ENCODE measurements at places on chromosomes 5 and 9.

GRCh38 chr5:138064526-138064925 lies 19.3 kb upstream of the WNT8A start:
- no peak for DNase-seq

GRCh38 chr5:134018154-134018985 lies 13.6 kb upstream of the VDAC1 start:
- no peak for DNase-seq

- DNase-seq, result no peak
Measured at GRCh38 chr5:61256474-61256873, 75.6 kb upstream of the ZSWIM6 start.

- DNase-seq, result peak; percentile 54
Measured at GRCh38 chr5:119341452-119342349, 14.1 kb upstream of the TNFAIP8 start.

- no peak for DNase-seq
Measured at GRCh38 chr9:4464911-4465513, 25.3 kb upstream of the SLC1A1 start.

- DNase-seq, result no peak
Measured at GRCh38 chr5:31217446-31217845, 24.0 kb downstream of the CDH6 start.

- DNase-seq, result no peak
Measured at GRCh38 chr5:66551338-66551737, 44.9 kb upstream of the MAST4 start.

GRCh38 chr5:53359916-53360517 lies 120.4 kb upstream of the FST start:
- no peak for DNase-seq

DNA sequence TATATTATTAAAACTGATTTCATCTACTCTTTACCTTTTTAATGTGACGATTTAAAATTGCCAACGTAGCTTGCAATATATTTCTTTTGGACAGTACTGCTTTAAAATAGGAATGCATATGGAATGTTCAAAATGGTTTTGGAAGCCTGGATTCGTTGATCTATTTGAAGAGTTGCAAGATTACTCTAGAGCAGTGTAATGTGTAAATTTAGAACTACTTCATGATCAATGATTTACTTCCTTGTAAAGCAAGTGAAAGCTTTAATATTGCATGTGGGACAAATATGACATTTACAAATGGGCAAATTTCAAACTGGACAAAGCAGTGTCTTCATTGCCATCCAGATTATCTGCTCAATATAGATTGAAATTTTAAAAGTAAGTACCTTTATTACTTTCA lies 38.3 kb downstream of the PARP8 start:
- no peak for DNase-seq

GRCh38 chr5:158409507-158409906 lies 550.6 kb upstream of the CLINT1 start:
- no peak for DNase-seq

DNA sequence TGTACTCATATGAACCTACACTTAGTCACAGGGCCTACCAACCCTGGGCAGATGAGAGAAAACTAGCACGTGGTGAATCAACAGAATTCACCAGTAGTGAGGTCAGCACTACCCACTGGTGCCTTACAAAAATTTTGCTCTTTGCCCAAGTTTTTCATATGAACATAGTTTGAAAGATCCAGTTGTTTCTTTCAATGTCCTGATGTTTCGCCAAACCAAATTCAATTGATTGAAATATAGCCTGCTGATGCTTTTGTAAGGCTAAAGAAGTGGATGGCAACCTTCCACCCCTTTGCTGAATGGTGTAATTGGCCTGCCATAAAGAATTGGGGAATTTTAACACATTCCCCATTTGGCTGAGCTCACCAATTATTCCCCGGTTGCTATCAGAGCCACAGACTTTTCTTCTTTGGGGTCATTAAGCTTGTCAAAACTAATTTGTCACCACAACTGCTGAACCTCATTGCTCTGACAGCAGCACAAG lies 339.2 kb downstream of the GLIS3 start:
- no peak for DNase-seq

- DNase-seq, result peak; percentile 68
Measured at GRCh38 chr5:119328753-119329602, 26.8 kb upstream of the TNFAIP8 start.

- no peak for DNase-seq
Measured at GRCh38 chr5:78908173-78909061, 76.7 kb downstream of the ARSB start.

DNA sequence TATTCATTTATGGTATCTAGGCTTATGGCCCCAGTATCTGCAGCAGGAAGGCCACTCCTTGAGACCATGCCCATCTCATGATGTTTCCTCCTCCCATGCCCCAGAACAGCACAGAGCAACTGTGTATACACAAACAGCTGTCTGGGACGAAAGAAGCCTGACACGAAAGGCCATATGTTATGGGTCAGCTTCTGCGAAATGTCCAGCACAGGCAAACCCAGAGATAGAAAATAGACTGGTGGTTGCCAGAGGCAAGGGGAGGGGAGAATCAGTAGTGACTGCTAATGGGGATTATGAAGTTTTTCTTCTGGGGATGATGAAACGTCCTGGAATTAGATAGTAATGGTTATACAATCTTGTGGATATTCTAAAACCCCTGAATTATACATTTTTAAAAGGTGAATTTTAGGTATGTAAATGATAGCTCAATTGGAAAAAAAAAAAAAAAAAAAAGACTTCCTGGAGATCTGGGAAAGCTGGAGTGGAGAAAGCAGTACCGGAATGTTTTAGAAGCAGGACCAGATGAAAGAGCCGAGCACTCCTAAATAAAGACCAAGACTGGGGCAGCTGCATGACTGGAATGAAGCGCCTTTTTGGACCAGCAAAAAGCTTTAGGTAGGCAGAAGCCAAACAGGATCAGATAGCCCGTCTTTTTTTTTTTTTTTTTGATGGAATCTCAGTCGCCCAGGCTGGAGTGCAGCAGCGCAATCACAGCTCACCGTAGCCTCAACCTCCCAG lies 29.2 kb downstream of the PCDHGC5 start:
- no peak for DNase-seq

DNA sequence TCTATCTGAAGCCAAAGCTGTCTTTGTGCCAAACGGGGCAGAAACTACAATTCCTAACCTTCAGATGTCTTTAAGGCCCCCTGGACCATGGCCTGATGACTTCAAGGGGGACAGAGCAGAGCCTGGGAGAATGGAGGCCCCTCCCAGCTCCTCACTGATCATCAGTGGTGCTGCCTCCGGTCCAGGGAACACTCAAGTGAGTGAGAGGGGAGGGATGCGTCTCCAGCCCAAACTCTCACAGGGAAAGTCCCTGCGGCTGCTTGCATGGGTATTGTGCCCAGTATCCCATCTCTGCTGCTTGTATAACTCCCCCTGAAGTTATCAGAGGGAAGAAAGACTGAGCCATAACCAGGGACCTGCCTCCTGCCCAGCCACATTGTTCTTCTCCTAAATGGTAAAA lies 231.5 kb upstream of the PANK3 start:
- DNase-seq, result no peak

DNA sequence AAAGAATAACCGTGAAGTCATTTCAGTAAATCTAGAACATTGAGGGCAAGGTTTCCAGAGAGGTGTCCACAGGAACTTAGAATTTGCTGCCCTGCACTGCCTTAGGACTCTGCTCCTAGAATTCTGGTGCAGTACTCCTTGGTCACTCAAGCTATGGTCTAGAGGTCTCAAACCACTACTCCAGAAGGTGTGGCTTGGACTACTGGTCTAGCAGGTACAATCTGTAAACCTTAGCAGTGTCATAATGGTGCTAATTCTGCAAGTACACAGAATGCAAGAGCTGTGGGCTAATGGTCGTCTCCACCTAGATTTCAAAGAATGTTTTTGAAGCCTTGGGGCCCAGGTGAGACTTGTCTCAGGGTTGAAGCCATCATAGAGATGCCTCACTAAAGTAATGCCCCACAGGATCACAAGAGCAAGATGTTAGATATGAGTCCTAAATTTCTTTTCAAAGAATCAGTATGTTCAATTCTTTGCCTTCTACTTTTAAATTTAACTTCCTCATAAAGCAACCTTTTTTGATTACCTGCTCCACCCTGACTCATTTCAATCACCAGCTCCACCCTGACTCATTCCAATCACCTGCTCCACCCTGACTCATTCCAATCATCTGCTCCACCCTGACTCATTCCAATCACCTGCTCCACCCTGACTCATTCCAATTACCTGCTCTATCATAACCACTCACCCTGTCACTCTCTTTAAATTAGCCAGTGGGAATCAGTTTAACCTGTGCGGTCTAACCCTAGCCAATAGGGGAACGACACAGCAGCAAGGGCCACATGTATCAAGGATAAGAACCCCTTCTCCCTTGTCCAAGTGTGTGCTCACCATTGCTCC lies 1111.8 kb upstream of the ACO1 start:
- peak; percentile 7 for DNase-seq

DNA sequence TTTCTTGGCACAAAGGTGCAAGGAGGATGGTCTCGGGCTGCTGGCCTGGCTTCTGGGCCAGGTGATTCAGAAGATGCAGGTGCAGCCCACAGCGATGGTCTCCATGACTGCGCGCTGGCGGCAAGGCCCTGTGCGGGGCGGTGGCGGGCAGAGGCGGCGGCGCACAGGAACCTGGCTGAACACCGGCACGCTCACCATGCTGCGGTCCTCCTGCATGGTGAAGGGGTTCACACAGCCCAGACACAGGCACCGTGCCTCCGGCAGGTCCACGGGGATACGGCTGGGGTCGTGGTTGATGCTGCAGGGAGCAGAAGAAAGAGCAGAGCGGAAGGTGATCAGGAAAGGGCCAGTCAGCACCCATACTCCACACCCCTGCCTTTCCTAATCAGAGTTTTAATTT lies 4.8 kb downstream of the IL17B start:
- DNase-seq, result no peak

GRCh38 chr5:77239126-77239741 lies 28.8 kb downstream of the PDE8B start:
- peak; percentile 13 for DNase-seq

- no peak for DNase-seq
Measured at GRCh38 chr9:134400283-134400682, 74.0 kb downstream of the RXRA start.

- no peak for DNase-seq
Measured at GRCh38 chr5:158143081-158143480, 284.1 kb upstream of the CLINT1 start.

DNA sequence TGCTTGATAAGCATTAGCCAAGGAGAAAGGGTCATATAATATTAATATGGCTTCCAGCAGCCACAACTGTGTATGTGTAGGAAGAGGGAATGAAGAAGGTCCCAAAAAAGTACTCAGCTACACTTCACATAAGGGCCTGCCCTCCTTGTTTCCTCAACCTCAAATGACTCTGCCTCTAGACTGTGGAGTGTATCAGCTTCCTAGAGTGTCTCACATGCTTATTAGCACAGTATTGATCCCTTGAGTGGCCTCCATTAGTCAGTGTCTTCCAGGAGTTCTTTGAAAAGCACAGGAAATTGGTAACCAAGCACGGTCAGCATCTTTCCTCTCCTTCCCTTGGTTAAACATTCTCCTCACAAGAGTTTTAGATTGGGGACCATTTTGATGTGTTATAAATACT lies 190.4 kb upstream of the ATP10B start:
- no peak for DNase-seq

GRCh38 chr9:137037483-137037882 lies 5.6 kb upstream of the FUT7 start:
- DNase-seq, result no peak

- no peak for DNase-seq
Measured at GRCh38 chr5:124888622-124889485, 142.4 kb upstream of the ZNF608 start.

DNA sequence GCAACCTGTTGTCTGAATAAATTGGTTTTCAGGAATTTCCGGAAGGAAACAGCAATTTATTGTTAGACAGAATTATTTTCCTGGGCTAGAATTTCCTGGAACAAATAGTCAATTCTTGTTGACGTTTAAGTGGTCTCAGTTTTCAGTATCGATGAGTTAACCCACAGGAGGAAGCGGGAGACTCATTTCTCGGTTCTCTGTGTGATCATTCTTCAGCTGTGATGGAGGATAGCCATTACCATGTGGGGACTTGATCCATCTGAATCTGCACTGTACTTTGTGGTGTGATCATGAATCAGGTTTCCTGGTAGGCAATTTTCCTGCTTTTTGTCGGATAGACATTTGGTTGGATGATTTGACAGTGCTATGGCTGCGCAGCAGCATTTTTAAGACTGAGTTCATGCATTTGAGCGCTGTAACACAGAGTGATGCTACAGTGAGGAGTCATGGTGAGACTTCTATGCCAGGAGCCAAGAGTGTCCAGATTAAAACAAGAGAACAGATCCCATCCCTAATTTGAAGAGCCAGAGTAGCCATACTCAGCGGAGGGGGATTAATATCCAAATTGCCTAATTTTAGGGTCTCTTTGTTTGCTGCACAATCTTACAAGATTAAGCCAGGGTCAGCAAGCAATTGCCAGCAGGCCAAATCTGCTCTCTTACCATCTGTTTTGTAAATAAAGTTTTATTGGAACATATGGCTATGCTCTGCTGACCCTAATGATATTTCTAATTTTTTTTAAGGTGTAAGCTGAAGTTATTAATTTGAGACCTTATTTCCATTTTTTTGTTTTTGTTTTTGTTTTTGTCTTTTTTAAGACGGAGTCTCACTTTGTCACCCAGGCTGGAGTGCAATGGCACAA lies 355.9 kb downstream of the RAB3C start:
- DNase-seq, result no peak

DNA sequence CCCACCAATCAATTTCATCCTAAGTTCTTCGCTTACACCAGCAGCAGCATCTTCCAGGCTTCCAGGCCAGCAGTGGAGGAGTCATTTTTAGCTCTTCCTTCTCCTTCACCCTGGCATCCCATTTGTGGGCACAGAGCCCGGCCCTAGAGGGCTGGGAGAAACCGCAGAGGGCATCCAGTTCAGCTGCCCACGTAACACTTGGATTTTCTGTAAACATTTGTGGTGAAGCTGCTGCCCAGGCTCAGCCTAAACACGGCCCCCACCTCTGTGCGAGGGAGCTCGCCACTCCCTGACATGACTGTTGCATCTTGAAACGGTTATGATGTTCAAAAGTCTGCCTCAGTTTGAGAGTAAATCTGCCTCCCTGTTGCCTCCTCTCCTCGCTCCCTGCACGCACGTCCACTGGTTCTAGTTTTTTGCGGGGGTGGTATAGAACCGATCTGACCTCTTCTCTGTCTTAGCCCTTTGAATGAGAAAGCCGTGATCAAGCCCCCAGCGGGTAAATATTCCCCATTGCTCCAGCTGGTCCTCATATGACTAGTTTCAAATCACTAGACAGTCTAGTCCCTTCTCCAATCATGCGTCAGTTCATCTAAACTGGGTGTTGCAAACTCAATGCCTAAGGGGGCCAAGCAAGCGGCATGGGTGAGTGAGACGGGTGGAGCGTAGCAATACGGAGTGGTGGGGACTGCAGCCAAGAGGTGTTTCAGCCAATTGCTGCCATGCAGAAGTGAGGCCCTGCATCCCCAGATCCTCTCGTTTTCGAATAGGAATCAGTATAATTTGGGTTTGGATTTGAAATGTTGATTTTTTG lies 34.9 kb upstream of the N4BP3 start:
- DNase-seq, result no peak
